Activated CD4-positive, alpha-beta memory T cell treated with anti-CD3 and anti-CD28 coated beads, Interleukin-2, amount 10 ng/mL, durations not matched to agents 7 days and 5 days (primary cell): ENCODE measurements at places on chromosomes 1 and 21. TPM values are rescaled to one million over a fixed set of nuclear protein-coding genes. Genes with fewer than 3 reads are reported as not detected.

The ADCY10 gene
- total RNA-seq: 0.05 TPM

The FCRLB gene
- 0.43 TPM for total RNA-seq

The IL10 gene
- 1.9 TPM for total RNA-seq

The OR10K2 gene
- total RNA-seq: not detected

The GPR25 gene
- not detected for total RNA-seq

The KCNK2 gene
- total RNA-seq: not detected

The LCE2C gene
- not detected for total RNA-seq

The SYT2 gene
- not detected for total RNA-seq

The FABP3 gene
- total RNA-seq: not detected

The LCE3E gene
- total RNA-seq: not detected

The FCRL4 gene
- total RNA-seq: not detected

The AGT gene
- not detected for total RNA-seq

The CLIC6 gene
- total RNA-seq: not detected

The TMIGD3 gene
- total RNA-seq: not detected

The NENF gene
- 28.5 TPM for total RNA-seq

The AMY1B gene
- not detected for total RNA-seq

The GPR37L1 gene
- total RNA-seq: not detected

The HOOK1 gene
- total RNA-seq: 1.6 TPM

The ERICH3 gene
- total RNA-seq: 0.05 TPM

The ALX3 gene
- not detected for total RNA-seq

The HSPB7 gene
- total RNA-seq: not detected

The SRM gene
- total RNA-seq: 69.3 TPM

The LYPD8 gene
- total RNA-seq: not detected

The MAP3K21 gene
- 4.4 TPM for total RNA-seq

The USP25 gene
- total RNA-seq: 53.5 TPM

The CD48 gene
- 403 TPM for total RNA-seq

The MAN1C1 gene
- 22.3 TPM for total RNA-seq

The NMNAT2 gene
- total RNA-seq: 0.28 TPM

The PCP4 gene
- not detected for total RNA-seq

The NUDT17 gene
- 2.5 TPM for total RNA-seq

The CFAP298 gene
- 34.7 TPM for total RNA-seq

The UTS2 gene
- total RNA-seq: 1.1 TPM
